ENCODE measurements at places on chromosomes 13 and 19.

DNA sequence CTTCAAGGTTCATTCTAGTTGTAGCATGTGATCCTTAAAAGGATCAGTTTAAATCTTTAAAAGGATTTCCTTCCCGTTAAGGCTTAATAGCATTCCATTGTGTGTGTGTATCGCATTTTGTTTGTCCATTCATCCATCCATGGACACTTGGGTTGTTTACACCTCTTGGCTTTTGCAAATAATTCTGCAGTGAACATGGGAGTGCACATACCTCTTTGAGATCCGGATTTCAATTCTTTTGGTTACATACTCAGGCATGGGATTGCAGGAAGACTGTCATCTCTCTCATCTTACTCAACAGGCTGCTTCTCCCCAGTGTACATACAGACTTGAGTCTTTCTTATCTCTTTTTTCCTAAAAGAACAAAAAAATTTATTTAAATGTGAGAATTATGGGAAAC, 1.2 kb downstream of the RNF113B start:
- DNase-seq = no peak

DNA sequence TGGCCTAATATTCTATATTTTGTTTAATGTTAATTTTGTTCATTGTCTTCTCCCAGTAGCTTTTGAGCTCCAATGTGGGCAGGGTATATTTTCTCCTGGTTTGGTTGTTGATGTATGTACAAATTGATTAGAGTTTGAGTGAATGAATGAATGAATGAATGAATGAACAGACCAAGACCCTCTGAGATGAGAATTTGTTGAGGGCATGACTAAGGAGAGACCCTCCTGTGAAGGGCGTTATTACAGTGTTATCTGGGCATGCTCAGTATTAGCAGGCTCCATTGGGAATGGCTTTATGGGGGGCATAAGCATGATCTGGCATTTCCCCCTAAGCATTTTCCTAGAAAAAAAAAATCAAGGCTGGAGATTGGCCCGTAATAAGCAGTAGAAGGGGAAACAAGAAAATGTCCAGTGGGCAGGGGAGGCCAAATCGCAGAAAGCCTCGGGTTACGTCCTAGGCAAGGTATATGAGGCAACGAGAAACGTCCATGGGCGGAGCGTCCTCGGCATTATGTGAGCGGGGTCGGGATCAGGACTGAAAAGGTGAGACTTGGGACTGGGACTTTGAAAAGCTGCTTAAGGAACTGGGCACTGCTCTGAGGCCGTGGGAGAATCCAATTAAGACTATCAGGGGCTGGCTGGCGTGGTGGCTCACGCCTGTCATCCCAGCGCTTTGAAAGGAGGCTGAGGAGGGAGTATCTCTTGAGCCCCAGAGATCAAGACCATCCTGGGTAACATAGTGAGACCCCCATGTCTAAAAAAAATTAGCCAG, 904 bp upstream of the ARHGAP33 start:
- DNase-seq = no peak

DNA sequence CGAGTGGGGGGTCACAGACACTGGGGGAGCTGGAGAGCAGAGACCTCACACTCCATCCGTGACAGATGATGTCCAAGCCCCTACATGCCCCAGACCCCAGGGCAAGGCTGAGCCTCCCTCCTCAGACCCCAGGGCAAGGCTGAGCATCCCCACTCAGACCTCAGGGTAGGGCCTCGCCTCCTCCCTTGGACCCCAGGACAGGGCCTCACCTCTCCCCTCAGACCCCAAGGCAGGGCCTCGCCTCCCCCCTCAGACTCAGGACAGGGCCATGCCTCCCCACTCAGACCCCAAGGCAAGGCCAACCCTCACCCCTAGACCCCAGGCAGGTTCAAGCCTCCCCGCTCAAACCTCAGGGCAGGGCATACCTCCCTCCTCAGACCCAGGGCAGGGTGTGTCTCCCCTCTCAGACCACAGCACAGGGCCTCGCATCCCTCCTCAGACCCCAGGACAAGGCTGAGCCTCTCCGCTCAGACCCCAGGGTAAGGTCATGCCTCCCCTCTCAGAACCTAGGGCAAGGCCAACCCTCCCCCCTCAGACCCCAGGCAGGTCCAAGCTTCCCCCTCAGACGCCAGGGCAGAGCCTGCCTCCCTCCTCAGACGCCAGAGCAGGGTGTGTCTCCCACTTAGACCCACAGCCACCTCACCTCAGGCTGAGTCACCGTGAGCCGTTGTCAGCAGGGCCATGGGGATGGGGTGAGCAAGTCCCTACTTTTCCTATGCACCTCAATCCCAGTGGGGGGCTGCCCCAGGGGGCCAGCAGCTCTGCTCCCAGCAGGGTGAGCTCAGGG, 1.7 kb upstream of the S1PR4 start:
- DNase-seq = no peak

- no peak for DNase-seq
These were observed 35.2 kb downstream of the SPRY2 start for GRCh38 chr13:80305737-80306136.

GRCh38 chr13:112850273-112850672, 118.7 kb upstream of the MCF2L start:
- DNase-seq = no peak

- no peak for DNase-seq
These were observed 280.0 kb upstream of the SOX21 start for GRCh38 chr13:94992036-94992960.

GRCh38 chr19:1161716-1162115, 12.4 kb downstream of the SBNO2 start:
- no peak for DNase-seq

DNA sequence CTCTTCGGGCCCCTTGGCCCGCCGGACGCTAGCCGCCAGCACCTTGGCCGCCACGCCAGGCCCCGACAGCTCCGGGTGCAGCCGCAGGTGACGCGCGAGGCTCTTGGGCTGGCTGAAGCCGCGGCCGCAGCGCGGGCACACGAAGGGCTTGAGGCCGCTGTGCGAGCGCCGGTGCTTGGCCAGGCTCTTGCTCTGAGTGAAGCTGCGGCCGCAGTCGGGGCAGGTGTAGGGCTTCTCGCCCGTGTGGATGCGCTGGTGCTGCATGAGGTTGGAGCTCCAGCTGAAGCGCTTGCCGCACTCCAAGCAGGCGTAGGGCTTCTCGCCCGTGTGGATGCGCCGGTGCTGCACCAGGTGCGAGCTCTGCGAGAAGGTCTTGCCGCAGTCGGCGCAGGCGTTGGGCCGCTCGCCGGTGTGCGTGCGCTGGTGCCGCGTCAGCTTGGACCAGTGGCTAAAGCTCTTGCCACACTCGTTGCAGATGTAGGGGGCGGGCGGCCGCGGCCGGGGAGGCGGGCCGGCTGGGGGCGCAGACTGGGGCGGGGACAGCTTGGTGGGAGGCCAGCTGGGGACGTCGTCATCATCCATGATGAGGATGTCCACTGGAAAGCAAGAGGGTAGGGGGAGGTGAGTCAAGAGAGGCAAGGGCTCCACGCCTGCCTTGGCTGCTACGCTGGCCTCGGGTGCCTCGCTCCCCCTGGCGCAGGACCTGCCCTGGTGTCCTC, 32.4 kb downstream of the ZNF787 start:
- DNase-seq = no peak

DNA sequence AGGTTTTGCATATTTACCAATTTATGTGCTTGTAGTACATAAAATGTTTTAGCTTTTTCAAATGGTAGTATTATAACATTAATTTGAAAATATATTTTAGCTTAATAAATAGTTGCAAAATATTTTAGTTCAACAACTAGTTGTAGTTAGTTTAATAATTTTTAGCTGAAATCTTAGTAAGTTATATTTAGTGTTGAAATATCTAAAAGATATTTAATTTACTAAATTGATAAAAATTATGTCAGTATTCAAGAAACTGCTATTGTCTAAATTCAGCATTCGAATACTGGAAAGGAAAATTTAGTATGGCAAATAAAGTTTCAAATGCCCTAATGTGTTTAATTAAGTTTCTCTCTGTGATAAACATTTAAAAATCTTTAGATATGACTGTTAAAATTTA, 754.5 kb upstream of the MIR17HG start:
- no peak for DNase-seq

- DNase-seq = no peak
These were observed 48.8 kb downstream of the TSHZ3 start for GRCh38 chr19:31300422-31300821.

- no peak for DNase-seq
These were observed 463.9 kb upstream of the MIR17HG start for GRCh38 chr13:90883592-90883991.

- DNase-seq = no peak
These were observed 365.7 kb upstream of the KLHL1 start for GRCh38 chr13:70473907-70474306.

DNA sequence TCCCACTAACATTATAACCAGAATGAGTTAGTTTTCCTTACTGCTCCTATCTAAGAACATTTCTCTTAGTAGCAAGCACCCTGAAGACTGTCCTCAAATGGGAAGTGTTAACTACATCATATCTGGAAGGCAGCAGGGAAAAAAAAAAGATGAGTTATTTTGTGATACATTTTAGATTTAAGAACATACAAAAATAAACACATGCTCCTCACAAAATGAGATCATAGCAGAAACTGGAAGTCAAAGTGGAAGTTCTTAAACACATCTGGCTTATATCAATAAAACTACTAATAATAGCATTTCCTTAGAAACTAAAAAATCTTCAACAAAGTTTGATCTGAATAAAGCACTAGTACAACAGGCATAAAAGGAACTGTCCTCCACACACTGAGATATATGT, 70.4 kb downstream of the SLITRK6 start:
- no peak for DNase-seq

DNA sequence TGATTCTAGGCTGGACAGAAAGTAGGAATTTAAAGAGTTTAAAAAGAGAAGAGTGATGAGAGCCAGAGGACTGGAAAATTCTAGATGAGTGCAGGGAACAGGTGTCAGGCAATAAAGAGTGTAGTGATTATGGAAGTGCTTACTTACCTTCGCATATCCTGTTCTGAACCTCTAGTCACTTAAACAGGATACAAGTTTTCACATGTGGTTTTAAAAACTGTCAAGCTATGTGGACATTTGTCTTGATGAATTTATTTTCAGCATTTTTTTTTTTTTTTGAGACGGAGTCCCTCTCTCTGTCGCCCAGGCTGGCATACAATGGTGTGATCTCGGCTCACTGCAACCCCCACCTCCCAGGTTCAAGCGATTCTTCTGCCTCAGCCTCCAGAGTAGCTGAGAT, 34.3 kb upstream of the IL17D start:
- DNase-seq = no peak

DNA sequence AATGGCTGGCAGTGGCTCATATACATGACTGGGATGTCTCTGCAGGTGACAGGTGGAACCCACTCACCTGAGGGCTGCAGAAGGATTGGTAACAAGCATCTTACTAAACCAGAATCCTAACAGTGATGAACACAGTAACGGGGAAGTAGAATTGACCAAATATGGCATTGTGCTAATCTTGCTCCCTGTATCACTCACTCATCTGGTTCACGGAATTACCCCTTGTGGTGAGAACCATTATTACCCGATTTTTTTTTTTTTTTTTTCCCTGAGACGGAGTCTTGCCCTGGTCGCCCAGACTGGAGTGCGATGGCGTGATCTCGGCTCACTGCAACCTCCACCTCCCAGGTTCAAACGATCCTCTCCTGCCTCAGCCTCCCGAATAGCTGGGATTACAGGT, 69.5 kb downstream of the PTPRS start:
- DNase-seq = no peak

DNA sequence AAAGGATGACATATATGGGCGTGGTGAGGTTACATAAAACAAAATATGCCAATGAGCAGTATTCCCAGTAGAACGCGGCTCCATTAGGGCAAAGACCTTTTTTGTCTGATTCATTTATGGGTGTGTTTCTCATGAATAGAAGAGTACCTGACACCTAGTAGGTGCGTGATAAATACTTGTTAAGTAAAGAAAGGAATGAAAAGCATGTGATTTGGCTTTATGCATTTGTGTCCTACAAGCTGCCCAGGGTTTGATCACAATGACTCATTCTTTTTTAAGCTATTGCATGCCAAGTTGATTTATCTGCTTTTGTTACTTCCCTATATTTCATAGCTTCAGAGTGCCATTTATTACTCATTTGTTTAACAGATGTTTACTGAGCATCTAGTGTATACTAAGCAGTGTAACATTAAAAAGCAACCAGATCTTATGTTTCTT, 19.1 kb upstream of the KCTD4 start:
- no peak for DNase-seq

- no peak for DNase-seq
These were observed 117.4 kb downstream of the TRPC4 start for GRCh38 chr13:37752146-37752545.

GRCh38 chr13:108588516-108588915, 40.9 kb upstream of the MYO16 start:
- DNase-seq = no peak

GRCh38 chr13:35700671-35701070, 224.2 kb upstream of the MAB21L1 start:
- DNase-seq = no peak

DNA sequence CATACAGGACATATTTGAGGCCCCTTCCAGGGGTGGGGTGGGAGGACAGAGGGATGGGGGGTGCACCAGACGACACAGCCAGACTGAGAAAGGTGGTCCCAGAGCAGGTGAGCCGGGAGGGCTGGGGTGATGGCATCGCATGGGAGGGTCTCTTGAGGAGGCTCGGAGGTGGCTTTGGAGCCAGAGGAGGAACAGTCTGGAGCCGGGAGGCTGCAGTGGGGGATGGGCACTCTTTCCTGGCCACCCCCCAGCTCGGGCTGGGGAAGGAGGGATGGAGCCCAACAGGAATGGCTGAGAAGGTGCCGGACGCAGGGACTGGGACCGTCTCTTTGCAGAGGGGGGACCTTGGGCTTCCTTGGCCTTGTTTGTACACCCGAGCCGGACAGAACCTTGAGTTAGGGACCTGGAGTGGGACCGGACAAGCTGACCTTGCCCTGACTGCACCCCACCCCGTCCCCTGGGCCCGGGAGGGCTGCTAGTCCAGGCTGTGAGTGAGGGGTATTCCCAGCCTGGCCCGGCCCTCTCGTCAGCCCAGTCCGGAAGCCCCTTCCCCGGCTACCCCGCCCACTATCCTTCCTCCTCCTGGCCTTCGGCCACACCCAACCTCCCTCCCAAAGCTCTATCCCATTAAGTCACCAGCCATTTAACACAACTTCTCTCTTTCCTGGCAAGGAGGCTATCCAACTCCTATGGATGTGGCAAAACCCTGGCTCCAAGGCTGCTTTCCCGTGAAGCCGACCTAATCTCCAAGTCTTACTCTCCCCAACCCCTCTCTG, 816 bp upstream of the TBXA2R start:
- no peak for DNase-seq

DNA sequence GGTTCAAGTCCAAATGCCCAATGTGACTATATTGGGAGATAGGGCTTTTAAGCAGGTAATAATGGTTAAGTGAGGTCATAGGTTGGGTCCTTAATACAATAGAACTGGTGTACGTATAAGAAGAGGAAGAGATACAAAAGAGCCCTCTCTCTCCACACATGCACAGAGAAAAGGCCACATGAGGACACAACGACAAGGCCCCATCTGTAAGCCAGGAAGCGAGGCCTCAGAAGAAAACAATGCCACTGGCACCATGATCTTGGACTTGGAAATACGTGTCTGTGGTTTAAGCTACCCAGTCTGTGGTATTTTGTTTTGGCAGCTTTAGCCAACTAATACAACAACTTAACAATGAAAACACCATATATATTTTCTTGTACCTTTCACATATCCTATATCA, 23.4 kb upstream of the RFC3 start:
- no peak for DNase-seq

Data from omental fat pad (tissue), 4 donors.